ENCODE measurements at places on chromosomes 7 and 10.

DNA sequence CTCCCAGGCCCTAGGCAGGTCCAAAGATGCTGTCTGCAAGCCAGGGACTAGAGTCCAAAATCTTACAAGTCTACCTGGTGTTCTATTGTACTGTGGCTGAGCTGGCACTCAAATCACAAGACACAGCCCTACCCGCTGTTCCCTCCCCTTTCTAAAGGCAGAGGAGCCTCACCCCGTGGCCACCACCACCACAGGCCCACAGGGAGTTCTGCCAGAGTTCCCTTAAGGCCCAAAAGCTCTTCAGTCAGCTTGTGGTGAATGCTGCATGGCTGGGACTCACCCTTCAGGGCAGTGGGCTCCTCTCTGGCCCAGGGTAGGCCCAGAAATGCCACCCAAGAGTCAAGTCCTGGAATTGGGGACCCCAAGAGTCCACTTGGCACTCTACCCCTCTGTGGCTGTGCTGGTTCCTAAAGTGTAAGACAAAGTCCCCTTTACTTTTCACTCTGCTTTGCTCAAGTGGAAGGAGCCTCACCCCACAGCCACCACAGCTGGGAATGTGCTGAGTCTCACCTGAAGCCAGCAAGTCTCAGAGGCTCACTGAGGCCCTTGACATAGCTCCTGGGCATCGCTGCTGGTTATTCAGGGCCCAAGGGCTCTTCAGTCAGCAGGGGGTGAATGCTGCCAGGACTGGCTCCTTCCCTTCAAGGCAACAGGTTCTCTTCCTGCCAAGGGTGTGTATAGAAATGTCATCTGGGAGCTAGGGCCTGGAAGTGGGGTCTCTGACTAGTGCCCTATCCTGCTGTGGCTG lies 48.8 kb upstream of the PSAP start:
- no peak for DNase-seq

DNA sequence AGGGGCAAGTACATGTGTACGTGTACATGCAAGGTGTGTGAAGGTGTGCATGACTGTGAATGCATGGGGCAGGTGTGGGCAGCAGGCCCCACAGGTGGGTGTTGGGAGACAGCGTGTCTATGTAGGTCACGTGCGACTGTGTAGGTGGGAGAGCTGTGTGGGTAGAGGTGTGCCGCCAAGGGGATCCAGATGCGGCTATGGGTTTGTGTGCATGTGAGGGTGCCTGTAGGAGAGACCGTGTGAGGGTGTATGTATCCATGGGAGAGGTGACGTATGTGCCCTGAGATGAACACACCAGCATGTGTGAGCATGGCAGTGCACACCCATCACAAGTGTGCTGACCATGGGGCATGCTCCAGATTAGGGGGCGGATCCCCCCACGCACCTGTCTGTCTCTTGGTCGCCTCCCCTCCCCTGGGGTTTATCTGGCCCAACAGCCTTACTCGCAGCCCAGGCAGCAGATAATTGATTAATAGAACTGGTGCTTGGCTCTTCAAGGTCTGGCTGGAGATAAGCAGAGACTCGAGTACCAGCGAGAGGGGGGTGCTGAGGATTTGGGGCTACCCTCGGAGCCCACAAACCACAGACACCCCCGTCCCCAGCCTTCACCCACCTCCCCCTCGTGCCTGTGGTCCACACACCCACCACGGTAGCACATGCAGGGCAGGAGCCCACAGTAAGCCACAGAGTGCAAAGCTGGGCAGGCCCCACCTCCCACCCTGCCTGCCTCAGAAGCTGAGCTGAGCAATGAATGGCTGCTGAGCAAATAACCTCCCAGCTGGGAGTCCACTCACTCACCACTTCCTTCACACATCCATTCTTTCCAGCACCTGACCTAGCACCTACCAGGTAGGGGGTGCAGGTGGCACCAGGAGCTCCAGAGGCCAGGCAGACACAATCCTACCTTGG lies 41.4 kb upstream of the ZMIZ1 start:
- no peak for DNase-seq

DNA sequence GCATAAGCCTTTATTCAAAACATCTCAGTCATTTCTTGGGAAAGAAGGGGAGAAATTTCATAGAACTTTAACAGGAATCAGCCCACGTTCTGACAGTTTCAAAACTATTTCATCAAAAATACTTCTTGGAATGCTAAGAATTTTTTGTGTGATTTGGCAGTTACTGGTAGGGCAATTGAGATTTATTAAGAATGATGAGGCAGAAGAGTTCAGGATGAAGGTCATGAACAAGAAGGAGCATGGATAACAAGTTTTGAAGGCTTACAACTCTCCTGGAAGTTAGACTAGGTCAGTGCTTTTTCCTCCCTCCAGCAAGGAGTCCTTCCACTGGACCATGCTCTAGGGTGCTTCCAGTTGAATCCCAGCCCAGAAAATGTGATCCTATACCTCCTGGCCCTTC lies 569.9 kb downstream of the ANKRD7 start:
- DNase-seq = no peak

DNA sequence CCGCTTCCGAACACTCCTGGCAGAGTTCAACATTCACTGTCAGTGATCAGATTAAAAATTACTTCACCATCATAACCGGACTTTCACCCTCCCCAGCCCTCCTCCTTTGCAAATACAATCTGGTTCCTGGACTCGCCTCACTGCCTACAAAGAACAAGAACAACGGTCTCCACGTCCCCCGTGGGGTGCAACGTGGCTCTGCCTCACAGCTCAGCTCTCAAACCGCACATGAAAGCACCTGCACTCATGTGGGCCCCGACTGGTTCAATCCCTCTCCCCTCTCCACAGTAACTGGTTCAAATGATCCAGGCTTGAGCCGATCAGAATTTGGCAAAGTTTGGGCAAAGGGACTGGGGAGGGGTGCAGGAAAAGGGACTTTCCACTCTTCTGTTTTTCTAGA lies 21.0 kb downstream of the ASB13 start:
- DNase-seq = no peak
